ENCODE measurements at places on chromosomes 7 and 10.

- peak; percentile 32 for DNase-seq
Measured at GRCh38 chr10:88765816-88766215, 6.0 kb downstream of the LIPN start.

- no peak for DNase-seq
Measured at GRCh38 chr10:46291817-46292572, 5.2 kb downstream of the ANTXRL start.

GRCh38 chr10:126374435-126374834 is 13.8 kb downstream of the ADAM12 start:
- no peak for DNase-seq

DNA sequence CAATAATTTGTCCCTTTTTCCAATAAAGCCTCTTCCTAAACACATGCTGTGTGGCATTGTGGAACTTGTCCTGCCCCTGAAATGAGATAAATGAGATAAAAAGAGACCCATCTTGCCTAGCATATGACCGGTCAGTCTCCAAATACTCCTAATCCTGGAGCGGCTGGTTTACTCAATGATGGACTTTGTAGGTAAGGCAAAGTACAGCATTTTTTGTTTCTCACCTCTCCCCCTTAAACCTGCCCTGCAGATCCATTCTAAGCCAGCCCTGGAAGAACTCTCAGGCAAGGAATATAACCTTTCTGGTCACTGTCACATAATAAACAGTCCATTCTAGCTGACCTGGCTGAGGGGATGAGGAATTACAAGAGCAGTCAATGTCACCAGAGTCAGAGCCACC is 110.7 kb downstream of the C1GALT1 start:
- no peak for DNase-seq

DNA sequence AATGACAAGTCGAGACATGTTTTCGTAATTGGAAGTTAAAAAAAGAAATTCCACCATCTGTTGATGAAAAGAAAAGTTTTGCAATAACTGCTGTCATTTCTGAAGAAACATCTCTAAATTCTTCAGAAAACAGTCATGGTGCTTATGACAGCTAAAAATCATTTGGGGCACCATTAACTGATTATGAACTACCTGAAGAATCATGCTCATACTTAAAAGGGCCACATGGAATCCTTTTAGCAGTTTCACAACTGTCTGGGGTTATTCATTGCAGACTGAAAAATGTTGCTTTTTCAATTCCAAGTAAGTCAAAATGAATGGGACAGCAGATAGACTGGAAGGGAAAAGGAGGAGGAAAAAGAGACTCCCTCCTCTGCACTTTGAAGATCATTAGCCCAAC is 134.2 kb downstream of the CHN2 start:
- DNase-seq = peak; percentile 42

GRCh38 chr7:23486002-23486773 is 15.9 kb upstream of the IGF2BP3 start:
- DNase-seq = no peak

- DNase-seq = no peak
Measured at GRCh38 chr7:358352-358751, 68.4 kb downstream of the FOXL3 start.

DNA sequence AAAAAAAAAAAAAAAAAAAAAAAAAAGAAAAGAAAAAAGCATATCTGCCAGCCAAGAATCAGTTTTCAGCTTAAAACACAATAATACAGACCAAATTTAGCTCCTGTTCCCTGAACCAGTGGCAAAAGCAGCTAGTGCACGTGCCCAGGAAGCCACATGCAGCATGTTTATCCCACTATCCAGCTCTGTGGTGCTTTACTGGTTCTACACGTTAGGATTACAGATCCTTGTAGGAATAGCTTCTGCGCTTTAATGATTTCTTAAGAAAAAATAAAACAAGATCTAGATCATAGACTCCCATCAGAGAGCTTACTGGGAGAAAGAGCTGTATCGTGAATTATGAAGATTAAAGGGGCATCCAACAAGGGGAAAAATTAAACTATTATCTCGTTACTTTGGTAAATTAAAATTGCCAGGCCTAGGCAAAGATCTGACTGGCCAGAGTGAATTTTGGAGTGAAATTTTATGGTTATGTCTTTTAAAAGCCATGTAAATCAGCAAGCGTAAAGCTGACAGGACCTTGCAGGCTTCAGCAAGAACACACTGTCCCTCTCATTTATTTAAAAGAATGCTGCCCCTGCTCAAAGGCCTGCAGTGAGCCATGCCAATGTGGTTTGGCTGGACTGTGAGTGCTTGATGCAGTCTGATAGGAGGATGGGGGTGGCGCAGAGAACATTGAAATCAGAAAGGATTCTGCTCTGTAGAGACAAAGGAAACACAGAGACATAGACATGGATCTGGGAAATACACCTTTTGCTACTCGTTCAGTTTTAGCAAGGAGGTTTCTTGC is 177.3 kb upstream of the PHYHIPL start:
- DNase-seq = no peak

GRCh38 chr10:16509996-16510395 is 11.7 kb downstream of the C1QL3 start:
- no peak for DNase-seq

DNA sequence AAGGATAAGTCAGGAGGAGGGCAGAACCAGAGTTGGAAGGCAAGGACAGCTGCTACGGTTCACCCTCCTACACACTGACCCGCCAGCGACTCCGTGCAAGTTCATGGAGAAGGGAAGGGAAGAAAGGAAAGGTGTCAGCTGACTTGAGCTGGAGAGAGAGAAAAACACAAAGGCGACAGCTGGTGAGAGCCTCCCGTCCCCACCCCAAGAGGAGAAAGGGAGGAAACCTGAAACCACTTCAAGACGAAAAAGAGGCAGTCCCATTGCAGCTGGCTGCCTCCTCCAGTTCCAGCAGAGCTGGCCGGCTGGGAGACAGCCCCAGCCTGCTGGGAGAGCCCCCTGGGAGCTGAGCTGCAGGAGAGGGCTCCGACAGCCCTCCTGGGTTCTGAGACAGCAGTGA is 75.2 kb downstream of the PARD3 start:
- DNase-seq = no peak

DNA sequence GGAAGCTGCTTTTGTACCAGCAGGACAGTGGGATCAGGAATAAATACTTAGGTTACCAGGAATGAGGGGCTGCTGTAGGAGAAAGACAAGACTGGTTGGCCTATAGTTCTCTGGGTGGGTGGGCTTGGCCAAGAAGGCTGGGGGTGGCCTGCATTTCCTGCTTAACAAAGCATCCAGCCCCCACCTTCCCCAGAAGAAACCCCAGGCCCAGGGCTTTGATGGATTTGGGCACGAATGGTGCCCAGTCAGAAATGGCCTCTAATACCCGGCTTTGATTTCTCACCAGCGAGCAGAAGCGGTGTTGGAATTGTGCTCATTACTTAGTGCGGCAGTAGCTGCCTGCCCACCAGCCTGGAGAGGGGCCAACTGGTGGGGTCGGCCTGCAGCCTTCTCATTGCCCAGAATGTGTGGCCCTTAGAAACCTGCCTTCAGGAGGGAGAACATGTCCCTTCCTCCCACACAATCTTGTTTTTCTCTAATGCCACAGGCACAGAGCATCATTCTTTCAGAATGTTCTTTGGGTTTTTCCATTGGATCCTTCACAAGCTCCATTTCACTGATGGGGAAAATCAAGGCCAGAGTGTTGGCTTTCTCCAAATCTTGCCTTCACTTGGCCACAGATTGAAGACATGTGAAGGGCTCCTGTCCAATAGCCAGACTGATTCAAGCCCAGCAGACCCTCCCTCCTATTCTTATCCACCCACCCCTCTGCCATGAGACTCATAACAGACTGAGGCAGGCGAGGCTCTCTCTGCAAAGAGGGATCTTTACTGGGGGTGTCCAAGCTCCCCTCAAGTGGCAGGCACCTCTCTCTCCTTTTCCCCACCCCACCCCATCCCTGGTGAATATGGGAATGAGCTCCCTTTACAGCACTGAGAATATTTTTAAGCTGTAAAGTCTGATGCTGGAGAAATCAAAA is 2.5 kb downstream of the UNC5B start:
- DNase-seq = no peak

GRCh38 chr7:70668606-70669358 is 463.2 kb upstream of the GALNT17 start:
- DNase-seq = no peak

GRCh38 chr7:95859429-95859828 is 87.1 kb downstream of the DYNC1I1 start:
- DNase-seq = no peak

DNA sequence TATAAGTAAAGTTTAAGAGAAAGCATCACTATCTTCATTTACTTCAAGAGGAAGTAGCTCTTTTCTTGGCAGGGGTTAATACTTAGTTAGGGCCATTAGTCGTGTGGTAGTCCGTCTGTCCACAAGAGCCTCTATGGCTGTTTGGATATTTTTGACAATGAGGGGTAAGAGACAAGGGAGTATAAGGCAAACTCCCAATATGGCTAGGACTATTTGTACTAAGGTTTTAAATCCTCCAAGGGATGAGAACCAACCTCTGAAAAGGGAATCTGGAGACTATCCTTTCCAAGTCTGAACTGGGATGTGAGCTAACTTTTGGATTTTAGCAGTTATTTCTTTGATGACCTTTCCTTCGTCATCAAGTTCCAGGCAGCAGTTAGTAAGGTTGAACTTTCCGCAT is at the start of gene ZNF117:
Gene ZNF117, minus strand, starts transcription at position 101 of the 400 bp plus-strand sequence.
- DNase-seq = no peak
